Stimulated activated CD4-positive, alpha-beta T cell treated with anti-CD3 and anti-CD28 coated beads, TNF-alpha, amount 100 ng/mL, for 4 hours (primary cell): ENCODE measurements at places on chromosomes 2 and 18.
A peak's percentile ranks its signal among the peaks of the same experiment; 100 is the strongest.

- no peak for DNase-seq
Observed at GRCh38 chr2:220296174-220296573, 668.7 kb downstream of the SLC4A3 start.

GRCh38 chr2:168611091-168611490 is 155.0 kb downstream of the CERS6 start:
- no peak for DNase-seq

GRCh38 chr2:50752237-50752636 is 279.7 kb downstream of the NRXN1 start:
- DNase-seq, result no peak

GRCh38 chr2:229057976-229058553 is 213.0 kb downstream of the PID1 start:
- no peak for DNase-seq

GRCh38 chr2:11582862-11583752 is 49.3 kb downstream of the GREB1 start:
- DNase-seq, result peak; percentile 32

GRCh38 chr18:3212657-3213056 is 7.1 kb downstream of the MYOM1 start:
- DNase-seq, result no peak

GRCh38 chr2:88857951-88858411 is 166.5 kb downstream of the RPIA start:
- DNase-seq, result no peak

- DNase-seq, result no peak
Observed at GRCh38 chr2:74290466-74291217, 52.6 kb downstream of the SLC4A5 start.

DNA sequence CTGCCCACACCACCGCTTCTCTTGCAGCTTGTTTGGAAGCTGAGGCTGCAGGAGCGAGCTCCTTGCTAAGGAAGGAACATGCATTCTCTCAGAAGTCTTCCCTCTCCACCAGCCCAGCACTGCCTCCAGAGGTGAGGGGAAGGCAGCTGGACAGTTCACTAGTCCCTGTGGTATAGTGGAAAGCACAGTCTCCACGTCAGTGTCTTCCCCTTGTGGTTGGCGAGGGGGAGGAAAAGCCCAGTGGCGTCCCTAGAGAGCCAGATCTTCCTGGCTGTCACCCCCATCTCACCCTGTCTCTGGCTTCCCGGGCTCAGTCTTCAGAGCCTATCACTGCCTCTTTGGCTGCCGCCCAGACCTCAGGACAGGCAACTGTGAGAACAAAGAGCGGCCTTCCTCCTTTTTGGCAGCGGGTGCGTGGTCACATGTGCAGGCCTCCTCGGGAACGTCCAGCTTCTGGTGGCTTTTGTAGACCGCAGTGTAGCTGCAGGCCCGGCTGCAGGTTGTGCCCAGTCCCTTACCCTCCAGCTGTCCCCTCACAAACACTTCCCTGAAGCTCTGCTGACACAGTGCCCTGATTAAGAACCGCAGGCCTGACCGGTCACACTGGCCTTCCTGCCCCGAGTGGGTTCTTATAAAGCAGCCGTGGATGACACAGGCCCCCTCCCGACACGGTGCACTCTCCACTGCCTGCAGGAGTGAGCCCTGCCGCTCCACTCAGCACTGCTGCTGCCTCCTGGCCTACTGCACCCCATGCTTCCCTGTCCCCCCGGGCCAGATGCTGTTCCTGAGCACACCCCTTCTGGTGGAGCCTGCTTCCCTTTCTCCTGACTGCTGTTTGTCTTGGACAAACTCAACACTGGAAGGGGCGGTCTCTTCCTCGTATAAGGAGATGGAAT is 90.9 kb downstream of the RNF144A start:
- DNase-seq, result no peak

GRCh38 chr2:199602896-199603717 is 145.4 kb upstream of the SATB2 start:
- DNase-seq, result no peak

GRCh38 chr2:236393581-236393980 is 129.4 kb upstream of the ASB18 start:
- DNase-seq, result no peak

DNA sequence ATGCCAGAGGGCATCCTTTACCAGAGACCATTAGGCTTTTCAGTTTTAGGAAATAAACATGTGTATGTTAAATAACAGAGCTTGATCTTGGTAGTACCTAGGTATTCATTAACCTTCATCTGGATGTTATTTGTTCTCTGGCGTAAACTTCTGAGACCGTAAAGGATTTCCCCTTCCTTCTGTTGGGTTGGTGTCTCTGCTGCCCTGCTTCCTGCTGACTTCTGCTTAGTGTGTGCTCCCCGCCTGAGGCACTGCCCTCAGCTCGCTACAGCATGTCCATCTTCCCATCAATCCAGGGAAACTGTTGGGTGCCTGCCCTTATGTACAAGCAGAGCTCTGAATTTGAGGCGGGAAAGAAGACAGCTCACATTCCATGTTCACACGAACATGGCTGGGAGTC is 177.9 kb downstream of the TPGS2 start:
- no peak for DNase-seq

GRCh38 chr2:179701524-179702110 is 159.8 kb downstream of the ZNF385B start:
- DNase-seq, result no peak

DNA sequence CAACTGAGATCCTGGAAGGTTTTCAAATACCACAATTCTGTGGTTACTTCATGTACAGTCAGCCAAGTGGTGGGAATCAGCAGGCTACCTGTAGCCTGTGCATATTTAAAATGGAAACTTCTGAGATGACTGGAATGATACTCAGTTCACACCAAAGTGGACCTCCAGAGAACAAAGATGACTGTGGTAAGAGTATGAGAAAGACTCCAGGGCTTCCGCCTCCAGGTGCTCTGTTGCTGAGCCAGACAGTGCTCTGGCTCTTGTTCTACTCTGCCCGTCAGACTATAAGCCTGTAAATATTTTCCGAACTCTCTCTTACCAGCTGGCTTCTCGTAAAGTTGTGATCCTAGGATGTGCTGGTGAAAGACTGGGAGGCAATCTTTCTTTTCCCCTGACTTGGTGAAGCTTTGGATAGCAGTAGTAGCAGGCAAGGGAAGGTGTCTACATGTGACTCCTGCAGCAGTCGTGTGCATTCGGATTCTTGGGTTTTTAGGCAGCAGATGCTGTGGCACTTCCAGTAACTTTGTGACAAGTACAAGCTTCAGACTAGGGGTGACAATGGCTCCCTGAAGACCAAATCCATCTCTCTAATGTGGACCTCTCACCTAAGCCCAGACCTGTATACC is 23.1 kb downstream of the ST3GAL5 start:
- DNase-seq, result no peak

DNA sequence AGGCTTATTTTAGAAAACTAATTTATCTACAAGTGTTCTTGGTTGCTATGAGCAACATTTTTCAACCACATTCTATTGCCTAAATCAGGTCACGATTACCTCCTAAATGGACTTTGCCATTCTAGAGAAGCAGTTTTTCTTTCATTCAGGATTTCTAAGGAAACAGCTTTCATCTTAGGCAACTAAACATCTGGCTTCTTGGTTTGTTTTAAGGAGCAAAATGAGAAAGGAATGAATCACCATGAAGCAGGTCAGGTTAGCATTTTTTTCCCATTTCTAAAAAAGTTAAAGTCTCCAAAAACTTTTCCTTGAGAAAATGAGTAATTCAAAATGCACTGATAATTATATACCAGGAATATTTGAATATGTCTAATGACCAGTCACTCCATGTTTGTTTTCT is 114.8 kb downstream of the GAREM1 start:
- DNase-seq, result no peak

DNA sequence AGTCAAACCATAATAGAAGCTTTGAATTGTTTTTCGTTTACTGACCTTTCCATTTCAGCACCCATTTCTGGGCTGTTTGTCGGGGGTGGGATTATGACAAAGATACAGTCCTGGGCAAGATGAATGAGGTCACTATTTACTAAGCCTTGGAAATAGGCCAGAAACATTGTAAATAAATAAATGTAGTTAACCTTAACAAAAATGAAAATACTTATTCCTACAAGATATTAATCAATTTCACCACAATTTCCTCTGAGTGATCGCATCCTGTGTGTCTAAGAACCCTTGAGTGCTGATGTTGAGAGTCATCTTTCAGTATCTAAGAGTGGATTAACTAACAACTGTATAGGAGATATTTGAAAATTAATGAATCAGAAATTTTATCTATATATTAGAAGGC is 14.0 kb downstream of the ITGA4 start:
- no peak for DNase-seq
